Fibroblast of the aortic adventitia (primary cell): ENCODE measurements at places on chromosomes 11 and 22.

DNA sequence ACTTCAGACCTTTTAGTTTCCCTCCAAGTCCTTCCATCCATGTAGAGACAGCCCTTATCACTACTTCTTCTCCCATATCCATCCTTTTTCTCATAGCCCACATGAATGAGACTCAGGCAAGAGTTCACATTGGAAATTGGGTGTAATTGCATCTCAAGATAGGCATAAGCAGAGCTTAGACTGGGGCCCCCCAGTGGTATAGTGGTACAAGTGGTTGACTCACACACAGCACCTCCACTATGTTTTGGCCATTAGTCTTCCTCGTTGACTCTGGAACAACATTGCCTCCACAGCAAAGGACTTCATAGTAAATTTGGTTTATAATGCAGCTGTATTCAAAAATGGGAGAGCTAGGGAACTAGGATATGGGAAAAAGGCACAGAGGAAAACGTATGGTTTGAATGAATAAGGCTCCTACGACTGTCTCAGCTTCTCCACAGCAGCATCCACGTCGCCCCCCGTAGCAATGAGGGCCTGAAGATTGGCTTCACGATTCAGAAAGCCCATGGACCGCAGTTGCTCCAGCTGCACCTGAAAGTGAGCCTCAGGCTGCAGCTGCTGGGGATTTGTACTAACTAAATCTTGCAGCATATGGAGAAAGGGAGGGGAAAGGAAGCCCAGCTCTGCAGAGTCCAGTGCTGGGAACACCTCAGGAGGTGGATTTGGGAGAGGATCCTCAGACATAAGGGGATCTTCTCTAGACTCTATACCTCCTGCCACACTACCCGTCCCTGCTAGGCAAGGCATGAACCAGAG, 2.4 kb downstream of the UBQLN3 start:
- DNase-seq = no peak

DNA sequence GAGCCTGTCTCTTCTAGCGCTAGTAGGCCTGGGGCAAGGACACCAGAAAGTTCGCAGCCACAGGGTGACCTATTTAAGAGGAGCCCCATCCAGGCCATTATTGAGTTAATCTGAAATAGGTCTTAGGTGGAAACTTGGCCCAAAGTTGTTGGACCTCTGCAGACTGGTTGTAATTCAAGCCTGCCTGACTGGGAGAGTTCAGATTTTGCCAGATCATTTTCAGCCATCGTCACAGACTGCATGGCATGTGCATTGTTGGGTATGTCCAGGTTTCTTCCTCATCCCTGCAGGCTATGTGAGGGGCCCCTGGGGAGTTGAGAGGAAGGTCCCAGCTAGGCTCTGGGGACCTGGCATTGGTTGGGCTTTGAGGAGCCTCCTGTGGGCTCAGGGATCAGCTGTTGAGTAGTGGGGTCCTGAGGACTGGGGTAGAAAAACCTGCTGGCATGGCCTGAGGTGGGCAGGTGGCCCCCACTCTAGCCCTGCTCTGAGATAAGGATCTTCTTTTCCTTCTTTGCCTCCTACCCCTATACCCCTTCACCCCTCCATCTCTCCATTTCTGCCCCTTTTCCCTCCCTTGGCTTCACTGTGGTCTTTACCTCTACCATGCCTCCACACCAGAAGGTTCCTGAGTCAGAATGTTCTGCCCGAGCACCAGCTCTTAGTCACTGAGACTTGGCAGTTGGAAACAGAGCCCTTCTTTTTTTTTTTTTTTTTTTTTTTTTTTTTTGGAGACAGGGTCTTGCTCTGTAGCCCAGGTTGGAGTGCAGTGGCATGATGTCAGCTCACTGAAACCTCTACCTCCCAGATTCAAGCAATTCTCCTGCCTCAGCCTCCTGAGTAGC, 112.7 kb downstream of the MORC2 start:
- DNase-seq = no peak

DNA sequence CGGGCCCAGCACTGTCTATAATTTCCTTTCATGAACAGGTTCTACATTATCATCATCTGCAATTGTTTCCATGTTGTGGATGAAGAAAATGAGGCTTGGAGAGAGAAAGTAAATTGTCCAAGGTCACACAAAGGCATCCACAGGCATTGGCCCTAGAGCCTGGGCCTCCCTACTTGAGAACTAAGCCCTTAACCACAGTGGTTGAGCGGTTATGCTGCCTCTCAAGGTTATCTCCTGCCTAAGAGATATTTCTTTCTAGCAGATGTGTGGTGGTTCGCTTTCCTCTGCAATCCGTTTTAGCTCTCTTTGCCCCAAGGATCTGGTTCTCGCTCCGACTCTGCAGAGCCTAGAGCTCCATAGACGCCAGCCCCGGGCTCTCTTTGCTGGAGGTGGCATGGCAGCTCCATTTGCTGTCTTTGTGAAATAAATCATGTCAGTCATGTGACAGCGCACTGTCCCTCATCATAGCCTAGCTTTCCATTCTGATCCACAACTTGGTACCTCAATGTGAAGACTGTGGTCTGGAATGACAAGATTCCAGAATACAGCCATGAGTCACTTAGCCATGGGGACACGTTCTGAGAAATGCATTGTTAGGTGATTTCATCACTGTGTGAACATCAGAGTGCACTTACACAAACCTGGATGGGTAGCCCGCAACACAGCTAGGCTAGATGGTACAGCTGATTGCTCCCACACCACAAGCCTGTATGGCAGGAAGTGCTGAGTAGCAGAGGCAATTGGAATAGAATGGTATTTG, 27.2 kb downstream of the RPS6KA4 start:
- DNase-seq = peak; percentile 11

DNA sequence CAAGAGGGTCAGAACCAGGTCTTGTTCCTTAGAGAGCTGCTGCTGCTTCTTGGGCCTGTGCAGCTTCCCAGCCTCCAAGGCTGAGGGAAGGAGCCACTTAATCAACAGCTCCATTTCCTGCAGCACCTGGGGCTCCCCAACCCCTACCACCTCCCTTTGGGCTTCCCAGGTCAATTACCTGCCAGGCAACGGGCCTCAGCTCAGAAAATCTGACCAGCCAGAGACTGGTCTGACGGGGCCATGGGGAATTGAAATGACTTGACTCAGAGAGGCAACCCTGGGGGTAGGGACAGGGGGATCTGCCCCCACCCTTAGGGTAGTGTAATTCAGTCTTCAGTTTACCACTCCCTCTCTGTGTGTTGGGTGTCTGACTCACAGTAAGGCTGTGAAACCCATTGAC, 4.7 kb upstream of the MAJIN start:
- DNase-seq = no peak

DNA sequence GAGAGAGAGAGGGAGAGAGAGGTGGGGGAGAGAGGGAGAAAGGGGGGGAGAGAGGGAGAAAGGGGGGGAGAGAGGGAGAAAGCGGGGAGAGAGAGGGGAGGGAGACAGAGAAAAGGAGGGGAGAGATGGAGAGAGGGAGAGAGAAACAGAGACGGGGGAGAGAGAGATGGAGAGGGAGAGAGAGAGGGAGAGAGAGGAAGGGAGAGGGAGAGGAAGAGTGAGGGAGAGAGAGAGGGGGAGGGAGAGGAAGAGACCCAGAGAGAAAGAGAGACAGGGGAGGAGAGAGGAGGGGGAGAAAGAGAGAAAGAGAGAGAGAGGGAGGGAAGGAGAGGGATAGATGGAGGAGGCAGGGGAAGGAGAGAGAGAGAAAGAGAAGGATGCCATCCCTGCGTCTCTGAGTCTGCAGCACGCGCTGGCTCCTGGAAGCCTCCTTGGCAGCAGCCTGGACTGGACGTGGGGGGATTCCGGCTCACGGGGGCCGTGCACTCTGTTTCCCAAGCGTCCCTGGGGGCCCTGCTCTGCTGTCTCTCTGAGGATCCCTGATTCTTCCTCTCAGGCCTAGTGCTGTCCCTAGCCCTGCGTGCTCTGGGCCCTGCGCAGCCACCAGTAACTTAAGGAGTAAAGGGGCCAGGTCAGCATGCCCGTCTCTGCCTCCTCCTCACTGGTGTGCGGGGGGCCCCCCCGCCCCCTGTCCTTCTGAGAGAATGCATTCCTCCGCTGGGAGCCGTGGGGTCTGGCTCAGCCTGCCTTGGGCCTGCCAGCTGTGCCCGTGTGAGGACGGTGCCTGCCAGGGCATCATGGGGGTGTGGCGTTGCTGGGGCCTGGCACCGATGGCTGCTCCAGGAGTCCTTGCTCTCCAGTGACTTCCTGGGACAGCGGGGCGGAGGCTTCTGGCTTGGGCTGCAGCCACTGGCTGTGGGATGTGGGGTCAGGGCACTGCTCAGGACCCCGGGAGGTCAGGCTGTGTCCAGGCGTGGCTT, 429.5 kb downstream of the TBC1D22A start:
- DNase-seq = no peak
